ENCODE measurements at places on chromosomes 2 and 18.

DNA sequence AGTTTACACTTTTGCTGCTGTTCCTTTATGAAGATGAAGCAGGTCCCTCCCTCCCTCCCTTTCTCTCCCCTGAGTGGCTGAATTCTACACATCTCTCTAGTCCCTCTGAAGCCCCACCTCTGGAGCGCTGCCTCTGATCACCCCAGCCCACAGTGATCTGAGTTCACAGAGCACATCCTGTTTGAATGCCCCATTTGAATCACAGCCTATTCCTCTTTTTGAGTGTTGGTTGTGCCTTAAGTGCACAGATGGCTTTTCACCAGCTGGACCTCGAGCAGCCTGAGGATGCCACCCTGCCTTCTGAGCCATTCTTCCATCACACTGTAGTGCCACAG lies 87.1 kb downstream of the ITGB1BP1 start:
- peak; percentile 78 for DNase-seq

DNA sequence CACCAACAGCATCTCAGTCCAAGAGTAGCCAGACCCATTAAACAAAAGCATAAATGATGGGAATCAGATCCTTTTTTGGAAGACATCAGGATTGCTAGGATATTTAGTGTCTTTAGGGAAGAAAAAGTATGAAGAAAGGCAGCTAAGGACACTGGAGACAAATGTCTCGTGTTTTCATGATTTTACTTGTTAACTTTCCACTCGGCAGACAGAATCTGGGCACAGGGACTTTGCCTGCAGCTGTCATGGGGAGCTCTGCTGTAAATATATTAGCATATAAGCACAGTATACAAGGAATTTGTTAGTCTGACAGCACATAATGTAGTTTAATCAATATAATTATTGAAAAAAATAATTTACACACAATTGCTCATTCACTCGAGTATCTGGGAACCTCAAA lies 718.3 kb downstream of the NRXN1 start:
- DNase-seq: no peak

DNA sequence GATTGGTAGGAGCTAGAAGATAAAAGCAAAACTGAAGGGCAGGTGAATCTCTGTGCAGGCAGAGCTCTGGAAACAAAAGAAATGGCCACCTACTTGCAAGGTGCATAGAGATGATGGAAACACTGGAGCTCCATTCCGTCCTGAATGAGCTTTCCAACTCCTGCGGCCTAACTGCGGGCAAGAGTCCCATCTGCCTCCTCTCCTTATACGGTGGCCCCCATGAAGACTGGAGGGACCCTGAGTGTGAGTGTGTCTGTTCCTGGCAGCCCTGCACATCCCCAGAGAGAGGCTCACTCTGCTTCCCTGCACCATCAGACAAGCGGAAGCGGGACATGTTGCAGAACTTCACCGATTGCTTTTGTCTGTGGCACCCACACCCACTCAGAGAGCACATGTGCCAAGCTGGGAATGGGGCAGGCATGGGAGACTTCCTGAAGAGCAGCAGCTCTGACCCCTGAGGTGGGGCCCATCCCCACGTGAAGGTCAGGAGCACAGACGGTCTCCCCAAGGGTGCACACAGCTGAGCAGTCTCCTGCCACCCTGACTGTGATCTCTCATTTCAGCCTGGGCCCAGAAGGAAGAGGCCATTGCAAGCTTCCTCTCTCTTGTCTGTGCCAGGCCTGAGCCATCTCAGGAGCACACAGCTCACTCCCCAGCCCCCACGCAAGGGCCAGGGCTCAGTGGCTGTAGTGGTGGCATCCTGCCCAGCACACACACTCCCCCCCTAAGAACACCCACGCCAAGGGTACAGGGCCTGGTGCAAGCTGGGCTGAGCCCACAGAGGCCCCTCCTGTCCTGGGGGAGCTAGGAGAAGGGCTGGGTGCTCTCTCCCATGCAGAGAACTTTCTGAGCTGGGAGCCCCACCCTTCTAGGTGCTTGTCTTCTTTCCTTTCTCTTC lies 75.3 kb downstream of the STPG4 start:
- DNase-seq: no peak

DNA sequence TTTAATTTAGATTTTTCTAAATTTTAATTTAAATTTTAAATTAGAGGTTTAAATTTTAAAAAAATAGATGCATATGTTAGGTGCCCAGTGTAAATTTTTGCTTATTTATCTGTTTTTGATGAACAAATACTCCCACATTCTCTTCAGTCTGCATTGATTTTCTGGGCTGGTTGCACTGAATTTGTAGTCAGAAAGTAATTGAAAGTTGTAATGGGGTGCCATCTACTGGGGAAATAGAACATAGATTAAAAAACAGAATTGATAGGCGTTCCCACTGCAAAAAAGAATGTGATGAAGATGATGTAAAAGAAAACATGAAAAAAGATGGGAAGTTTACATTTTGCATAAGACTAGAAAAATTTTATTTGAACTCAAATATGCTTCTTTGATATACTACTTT lies 51.7 kb upstream of the CCDC85A start:
- DNase-seq: peak; percentile 49

DNA sequence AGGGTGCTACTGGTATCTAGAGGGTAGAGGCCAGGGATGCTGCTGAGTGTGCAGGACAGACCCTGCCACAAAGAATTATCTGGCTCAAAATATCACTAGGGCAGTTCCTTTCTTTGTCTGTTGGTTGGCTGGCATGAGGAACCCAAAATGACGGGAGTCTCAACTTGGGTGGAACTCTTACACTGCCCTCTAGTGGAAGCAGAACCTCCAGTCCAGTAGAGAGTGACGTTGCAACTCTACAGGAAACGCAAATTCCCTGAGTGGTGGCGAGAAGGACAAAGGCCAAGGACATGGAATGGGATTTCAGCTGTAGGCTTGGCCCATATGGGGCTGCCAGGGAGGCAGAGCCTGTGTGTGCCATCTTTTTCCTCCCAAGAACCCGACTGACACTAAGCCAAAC lies 47.1 kb downstream of the COPS8 start:
- no peak for DNase-seq

DNA sequence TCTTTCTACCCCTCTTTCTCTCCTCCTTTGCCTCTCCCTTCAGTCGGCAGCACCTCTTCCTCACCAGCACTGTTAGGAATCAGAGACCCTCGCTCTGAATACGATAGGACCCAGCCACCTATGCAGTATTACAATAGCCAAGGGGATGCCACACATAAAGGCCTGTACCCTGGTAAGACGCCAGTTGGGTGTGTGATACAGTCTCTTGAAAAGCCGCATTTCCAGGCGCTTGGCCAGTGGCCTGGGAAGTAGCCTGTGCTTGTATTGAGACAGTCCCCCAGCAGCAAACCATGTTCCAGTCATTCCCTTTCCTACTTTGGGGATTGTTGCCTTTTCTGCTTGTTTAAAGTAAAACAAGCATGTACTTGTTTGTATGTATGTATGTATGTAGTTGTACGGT lies 118.4 kb upstream of the DAPL1 start:
- DNase-seq: no peak

GRCh38 chr2:240399419-240400324 lies 35.8 kb upstream of the GPC1 start:
- DNase-seq: no peak

DNA sequence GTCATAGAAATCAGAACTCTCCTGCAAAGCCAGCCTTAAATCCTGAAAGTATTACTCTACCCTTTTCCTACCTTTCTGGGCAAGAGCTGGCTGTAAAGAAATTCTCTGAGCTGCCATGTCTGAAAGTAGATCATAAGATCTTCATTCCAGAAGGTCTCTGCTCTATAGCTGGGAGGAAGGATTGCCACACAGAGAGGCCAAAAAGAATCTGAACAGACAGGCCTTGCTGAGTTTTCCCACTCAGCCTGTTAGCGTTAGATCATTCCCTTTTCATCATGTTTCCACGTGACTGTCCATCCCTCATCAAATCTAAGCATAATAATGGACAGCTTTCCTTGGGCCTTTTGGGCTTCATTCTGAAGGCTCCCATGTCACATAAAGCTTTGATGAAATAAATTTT lies 43.2 kb upstream of the FHL2 start:
- DNase-seq: peak; percentile 23

DNA sequence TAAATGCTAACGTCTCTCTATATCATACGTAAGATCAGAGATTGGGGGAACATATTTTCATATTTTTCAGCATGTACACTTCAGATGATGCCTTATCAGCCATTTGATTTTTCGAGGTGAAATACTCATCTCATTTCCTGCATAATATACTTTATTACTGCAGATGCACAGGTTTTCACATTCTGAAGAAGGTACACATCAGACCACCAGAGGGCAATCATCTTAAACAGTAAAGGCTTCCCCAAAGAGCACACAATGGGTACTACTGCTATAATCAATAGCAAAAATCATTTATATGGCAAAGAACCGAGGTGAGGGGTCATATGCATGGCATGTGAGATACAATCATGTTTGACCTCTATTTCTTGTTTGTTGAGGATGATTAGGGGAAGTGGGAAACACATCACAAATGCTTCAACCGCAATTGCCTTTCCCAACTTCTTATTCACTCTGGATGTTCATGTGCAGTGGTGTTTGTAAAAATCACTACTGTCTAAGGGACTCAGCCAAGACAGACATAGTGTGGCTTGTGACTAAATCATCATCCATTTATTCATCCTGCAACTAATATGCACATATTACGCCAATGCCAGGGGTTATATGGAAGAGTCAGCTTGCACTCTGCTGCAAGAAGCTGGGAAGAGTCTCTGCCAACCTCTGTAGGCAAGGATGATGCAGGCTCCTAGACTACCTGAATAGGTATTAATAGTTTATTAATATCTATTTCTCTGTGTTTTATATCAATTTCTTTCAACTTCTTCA lies 118.7 kb downstream of the EPB41L3 start:
- peak; percentile 29 for DNase-seq

DNA sequence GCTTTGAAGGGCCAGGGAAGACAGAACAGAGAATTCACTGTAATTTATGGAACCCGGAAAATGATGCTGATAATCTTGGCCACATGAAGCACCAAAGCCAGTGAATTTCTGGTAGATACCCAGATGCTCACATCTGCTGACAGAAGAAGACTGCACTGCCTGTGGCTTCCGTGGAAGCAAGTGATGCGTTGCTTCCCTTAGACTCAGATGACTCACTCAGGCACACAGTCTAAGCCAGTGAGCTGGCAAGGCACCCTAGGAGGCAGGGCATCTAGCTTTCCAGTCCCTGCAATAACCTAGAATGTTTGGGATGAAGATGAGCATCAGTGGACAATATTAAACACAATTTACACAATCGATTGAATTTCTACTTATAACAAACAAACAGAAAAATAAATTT lies 284.7 kb downstream of the CMPK2 start:
- peak; percentile 71 for DNase-seq

- DNase-seq: no peak
Observed at GRCh38 chr2:49298230-49298629, 143.9 kb upstream of the FSHR start.

- peak; percentile 9 for DNase-seq
Observed at GRCh38 chr2:204108330-204108751, 171.8 kb downstream of the ICOS start.

- peak; percentile 51 for DNase-seq
Observed at GRCh38 chr2:54348646-54349045, 92.6 kb upstream of the TSPYL6 start.

- peak; percentile 67 for DNase-seq
Observed at GRCh38 chr2:128754246-128754724, 435.6 kb upstream of the HS6ST1 start.

GRCh38 chr2:42132191-42132965 lies 36.8 kb upstream of the EML4 start:
- peak; percentile 83 for DNase-seq

GRCh38 chr2:6914828-6915227 lies 2.4 kb upstream of the RNF144A start:
- DNase-seq: peak; percentile 44

Data from iris pigment epithelial cell (primary cell).